ENCODE measurements at places on chromosomes 13 and 19.

GRCh38 chr19:19034204-19034624, 811 bp downstream of the ARMC6 start:
- DNase-seq = peak; percentile 76

DNA sequence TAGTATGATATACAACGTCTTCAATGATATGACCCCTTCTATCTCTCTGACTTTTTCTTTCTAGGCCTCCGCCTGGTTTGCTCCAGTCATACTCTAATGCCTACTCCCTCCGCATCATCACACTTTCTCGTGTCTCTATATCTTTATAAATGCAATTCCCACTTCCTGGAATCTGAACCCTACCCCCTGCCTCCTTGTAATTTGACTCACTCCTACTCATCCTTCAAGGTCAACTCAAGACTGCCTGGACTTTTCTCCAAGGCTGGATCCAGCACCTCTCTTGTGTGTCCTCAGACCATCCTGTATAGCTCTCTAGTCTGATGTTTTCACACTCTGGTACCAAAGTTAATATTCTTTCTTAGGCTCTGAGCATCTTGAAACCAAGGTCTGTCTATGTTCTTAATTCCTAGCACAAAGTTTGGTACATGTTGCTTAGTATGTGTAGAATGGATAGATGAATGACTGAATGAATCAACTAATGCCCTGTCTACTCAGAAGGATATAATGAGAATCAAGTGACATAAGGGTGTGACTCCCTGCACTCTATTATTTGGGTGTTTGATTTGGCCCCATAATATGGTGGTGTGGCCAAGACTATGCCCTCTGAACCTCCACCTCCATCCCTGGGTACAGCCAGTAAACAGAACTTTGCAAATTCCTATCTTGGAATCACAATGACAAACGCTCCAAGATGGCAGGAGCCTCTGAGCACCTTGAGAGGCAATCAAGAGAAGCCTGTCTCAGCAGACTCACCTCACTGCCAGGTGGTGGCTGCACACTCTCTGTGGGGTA, 74.3 kb upstream of the SERP2 start:
- DNase-seq = no peak

- DNase-seq = peak; percentile 98
Observed at GRCh38 chr19:56507446-56508289, at the start of gene ZNF471. Gene ZNF471 (plus strand): TSS chr19:56507855. CDS start chr19:56511572, 3,717 bp downstream.

- no peak for DNase-seq
Observed at GRCh38 chr13:76894401-76895110, 8.4 kb upstream of the KCTD12 start.

DNA sequence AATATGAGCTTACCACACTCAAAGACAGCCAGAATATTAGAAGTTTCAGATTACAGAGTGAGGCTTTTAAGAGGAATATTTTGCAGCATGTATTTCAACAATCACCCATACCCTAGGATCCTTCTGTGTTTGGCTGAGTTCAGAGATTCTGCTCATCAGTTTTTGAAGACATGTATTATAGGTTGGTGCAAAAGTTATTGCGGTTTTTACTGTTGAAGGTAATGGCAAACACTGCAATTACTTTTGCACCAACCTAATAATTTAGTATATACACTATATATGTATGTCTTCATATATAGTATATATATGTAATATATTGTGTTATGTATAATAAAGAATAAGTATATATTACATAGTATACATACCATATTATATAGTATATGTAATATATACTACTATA, 435.1 kb downstream of the IRS2 start:
- no peak for DNase-seq

DNA sequence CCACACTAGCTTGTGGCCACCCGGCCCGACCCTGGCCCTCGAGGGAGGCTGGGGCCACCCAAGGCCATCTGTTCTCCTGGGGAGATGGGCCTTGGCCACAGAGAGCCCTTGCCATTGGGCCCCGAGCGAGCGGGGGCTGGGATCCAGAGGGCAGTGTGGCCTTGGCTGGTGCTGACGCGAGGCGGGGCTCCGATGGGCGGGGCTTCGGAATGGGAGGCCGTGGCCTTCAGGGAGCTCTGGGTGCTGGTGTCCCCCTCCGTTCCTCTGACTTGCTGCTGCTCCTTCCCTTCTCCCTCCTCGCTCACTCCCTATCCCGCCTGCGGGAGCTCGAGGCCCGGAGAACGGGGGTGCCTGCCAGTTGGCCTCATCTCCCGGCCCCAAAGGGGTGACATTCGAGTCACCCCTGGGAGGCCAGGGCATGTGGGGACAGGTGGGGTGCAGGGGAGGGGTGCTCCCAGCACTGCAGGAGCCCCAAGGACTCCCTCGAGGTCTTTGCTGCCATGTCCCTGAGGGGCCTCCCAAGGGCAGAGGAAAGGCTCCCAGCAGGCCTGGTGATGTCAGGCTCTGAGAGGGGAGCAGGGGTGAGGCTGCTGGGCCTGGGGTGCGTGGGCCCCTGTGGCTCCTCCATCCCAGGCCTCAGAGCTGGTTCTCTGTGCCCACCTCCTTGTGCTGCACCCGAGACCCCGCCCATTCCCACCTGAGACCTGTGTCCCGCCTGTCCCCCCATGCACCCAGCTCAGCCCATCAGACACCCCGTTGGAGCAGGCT, 4.2 kb downstream of the NCLN start:
- DNase-seq = no peak

- DNase-seq = no peak
Observed at GRCh38 chr13:26054896-26055295, 3.1 kb upstream of the SHISA2 start.

- no peak for DNase-seq
Observed at GRCh38 chr19:9705836-9706235, 30.9 kb upstream of the ZNF562 start.

GRCh38 chr19:23771316-23771715, 12.6 kb upstream of the ZNF681 start:
- no peak for DNase-seq

Data from iris pigment epithelial cell (primary cell).